ENCODE measurements at places on chromosomes 2 and 18.

GRCh38 chr2:84958135-84959059 lies 12.6 kb upstream of the KCMF1 start:
- peak; percentile 96 for DNase-seq

- no peak for DNase-seq
Measured at GRCh38 chr2:11778416-11778815, 32.0 kb downstream of the LPIN1 start.

DNA sequence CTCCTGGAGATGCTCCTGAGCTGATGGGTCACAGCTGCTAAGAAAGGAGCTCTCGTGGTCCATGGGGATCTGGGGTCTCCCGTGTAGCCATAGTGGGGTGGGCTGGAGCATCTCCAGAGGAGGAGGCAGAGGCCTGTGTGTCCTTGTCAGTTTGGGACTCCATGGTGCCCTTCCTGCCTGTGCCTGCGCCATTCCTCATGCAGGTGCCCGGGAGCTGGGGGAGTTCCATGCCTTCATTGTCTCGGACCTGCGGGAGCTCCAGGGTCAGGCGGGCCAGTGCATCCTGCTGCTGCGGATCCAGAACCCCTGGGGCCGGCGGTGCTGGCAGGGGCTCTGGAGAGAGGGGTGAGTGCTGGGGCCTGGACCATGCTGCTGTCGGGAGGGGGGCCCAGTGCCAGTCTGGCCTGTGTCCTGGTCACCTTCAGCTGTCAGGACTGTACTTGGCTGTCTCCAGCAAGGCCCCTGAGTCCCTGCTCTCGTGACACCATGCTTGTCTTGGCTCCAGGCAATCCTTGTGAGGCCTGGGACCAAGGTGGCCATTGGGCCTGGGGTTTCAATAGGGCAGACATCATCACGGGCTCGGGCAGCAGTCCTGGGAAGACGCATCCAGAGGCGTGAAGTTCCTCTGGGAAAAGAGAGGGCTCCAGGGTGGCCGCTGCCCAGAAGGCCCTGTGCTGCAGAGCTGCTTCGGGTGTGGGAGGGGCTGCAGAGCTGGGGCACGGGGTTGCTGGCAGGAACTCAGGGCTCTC lies 7.3 kb downstream of the CAPN10 start:
- no peak for DNase-seq

GRCh38 chr18:79625195-79625923 lies 54.2 kb upstream of the CTDP1 start:
- DNase-seq, result no peak

DNA sequence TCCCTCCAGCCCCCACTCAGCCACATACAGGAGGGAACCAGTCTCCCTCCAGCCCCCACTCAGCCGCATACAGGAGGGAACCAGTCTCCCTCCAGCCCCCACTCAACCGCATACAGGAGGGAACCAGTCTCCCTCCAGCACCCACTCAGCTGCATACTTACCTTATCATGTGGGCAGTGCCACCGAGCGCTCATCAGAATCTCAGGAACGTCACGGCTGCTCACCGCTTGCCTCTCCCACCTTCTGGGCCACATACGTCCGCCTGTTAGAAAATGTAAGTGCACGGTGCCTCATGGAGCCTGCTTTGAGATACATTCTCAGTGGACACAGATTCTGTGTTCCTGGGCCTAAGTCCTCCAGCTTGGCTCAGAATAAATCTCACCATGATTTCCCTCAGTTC lies 124.8 kb downstream of the PXDN start:
- DNase-seq, result no peak

DNA sequence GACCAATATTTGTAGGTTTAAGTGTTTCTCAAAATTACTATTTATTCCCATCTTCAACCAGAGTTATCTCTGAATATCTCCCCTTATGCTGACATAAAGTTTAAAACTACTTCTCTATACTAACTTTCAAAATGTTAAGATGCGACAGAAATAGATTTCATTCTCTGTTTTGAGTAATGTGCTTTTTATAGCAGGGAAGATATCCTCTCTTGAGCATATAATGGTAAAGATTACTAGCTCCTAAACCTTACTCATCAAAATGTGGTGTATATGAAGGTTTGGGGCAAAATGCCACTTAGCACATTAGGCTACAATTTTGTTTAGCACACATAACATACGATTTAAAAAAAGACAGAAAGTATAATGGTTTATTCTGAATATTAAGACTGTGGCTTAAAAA lies 54.4 kb downstream of the CWC22 start:
- DNase-seq, result no peak

DNA sequence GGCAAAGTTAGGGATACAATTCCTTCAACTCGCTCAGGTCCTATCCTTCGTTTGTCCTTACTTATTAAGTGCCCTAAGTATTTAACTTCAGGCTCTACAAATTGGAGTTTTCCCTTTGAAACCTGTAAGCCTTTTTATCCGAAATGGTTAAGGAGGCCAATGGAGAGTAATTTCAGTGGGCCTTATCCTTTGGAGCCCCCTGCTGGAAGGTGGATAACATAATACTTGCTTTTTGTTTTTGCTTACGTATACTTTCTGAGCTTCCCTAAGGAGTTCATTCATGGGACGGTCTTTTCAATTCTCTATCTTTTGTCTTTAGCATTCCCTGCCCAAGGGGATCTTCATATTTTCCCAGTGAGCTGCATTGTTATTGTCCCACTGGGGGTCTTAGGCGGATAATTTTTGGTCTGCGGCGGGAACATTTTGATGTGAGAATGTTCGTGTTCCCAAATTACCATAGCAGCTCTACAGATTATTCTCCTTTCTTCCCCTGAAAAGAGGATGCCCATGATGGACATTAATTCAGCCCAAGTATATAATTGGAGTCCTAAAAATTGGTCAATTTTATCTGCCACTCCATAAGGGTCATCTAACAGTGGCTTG lies 34.4 kb upstream of the TRAPPC8 start:
- DNase-seq, result peak; percentile 30

DNA sequence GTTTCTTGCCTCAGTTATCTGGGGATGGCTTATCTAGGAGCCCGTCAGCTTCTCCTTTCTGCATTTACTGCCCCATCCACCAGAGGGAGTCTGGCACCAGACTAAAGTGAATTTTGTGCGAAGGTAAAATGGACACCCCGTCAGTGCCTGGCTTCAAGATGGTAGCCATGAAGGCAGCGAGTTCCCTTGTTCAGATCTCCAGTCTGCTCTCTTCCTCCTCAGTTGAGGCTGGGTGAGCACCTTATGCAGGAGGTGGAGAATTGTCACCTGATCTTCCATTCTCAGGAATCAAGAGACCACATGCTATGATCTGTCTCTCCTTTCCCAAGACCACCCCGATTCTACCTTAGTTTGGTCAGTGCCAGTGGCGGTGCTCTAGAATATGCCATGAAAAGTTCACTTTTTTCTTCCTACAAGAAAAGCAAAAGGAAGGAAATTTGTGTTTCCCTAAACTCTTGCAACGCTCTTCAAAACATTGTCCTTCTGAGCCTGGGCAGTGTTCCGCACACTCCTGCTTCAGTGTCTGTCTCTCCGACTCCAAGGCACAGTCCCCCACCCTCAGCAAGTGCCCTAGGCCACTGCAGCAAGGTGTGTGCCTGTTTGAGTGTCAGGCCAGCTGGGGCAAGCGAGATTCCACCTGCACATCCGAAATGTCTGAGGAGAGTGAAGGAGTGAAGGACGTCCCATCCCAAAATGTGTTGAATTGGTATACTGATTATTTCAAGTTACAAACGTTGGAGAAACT lies 168.6 kb downstream of the SS18 start:
- peak; percentile 55 for DNase-seq

GRCh38 chr2:144190908-144191605 lies 328.9 kb downstream of the ZEB2 start:
- no peak for DNase-seq

DNA sequence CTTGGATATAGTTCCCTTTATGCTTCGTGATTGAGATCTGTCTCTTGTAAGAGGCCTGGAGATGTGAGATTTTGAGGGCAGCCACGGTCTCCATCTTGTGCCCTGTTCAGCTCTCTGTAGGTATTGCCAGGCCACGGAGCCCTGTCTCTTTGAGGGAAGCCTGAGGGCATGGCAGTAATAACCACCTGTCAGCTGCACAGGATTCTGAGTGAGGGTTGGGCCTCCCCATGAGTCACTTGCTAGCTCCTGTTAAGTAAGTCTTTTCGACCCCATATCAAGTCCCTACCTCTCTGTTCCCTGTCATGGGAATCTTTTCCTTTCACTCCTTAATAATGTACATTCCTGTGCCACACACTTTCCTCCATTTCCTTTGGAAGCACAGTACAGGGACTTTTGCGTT lies 20.4 kb downstream of the LYPD6B start:
- peak; percentile 52 for DNase-seq

DNA sequence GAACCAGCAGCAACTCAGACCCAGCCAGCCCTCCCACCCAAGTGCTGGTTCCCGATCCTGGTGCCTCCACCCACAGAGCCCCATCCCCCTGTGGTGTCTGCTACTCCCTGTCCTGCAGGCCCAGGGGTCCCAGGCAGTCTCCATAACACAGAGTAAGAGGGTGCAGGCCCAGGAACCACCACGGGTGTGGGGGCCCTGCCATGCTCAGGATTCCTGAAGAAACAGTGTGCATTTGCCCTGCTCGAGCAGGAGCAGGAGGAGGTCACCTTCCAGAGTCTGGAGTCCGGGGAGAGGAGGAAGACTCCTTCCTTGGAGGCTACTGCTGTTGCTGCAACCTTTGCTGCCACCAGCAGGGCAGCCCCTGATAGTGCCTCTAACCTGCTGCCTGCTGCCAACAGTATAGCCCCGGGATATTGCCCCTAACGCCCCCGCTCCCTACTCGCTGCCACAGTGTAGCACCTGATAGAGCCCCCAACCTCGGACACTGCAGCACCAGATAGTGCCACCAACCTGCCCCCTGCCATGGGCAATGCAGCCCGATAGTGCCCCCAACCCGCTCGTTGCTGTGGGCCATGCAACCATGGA lies 46.8 kb upstream of the ANKRD62 start:
- no peak for DNase-seq

GRCh38 chr2:218471982-218472381 lies 53.1 kb downstream of the VIL1 start:
- no peak for DNase-seq

DNA sequence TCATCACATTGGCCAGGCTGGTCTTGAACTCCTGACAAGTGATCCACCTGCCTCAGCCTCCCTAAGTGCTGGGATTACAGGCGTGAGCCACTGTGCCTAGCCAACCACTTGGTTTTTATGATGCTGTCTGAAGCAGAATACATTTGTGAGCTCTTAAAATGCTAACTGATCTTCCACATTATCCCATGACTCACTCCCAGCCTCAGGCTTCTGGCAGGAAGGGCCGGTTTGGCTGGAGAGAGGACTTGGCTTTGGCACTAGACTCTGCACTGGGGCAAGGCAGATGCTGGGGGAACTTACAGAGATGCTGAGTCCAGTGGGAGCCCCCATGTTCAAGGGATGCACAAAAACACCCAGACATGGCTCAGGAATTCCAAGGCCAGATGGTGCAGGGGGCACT lies 40.5 kb upstream of the SH3BP4 start:
- DNase-seq, result peak; percentile 74

DNA sequence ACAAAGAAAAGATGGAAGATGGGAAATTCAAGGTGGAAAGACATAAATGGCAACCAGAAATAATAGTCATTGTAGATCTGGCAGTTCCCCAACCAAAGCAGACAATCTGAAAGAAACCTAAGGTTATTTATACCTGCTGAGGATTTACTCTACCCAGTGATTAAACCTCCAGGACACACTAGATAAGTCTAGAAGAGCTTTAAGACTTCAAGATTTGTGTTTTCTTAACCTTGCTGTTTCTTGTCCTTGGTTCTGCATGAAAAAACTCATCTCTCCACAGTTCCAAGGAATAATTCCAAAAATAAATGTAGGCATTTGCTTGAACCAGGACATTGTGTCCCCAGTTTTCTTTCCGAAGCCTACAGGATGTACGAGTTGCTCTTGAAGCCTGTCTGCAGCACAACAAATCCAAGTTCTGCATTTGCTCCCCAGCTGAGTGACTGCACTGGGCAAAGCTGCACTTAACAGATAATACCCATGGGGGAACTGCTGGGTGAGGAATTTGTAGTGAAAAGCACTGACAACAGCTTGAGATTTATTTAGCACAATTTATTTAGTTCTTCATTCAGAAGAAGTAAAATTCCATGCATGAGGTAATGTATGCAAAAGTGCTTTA lies 19.8 kb downstream of the DTNA start:
- DNase-seq, result no peak

GRCh38 chr2:132680544-132680943 lies 10.5 kb upstream of the LYPD1 start:
- no peak for DNase-seq

DNA sequence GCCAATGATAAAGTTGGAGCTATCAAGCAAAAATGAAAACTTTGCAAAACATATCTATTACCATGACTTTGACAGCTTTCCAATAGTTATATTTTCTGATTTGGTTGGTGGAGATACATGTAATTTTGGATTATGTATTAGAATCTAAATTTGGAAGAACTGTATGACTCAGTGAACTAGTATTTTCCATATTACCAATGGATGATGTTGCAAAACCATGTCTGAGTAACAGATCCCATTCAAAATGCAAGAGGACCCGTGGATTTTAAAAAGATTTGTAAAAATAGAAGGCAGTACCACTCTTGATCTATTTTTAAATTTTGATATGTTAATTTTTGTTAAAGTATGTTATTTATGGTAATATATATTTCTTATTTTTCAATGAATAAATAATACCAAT lies 83.0 kb downstream of the TAF4B start:
- no peak for DNase-seq

GRCh38 chr2:226184540-226184939 lies 615.1 kb downstream of the IRS1 start:
- no peak for DNase-seq

DNA sequence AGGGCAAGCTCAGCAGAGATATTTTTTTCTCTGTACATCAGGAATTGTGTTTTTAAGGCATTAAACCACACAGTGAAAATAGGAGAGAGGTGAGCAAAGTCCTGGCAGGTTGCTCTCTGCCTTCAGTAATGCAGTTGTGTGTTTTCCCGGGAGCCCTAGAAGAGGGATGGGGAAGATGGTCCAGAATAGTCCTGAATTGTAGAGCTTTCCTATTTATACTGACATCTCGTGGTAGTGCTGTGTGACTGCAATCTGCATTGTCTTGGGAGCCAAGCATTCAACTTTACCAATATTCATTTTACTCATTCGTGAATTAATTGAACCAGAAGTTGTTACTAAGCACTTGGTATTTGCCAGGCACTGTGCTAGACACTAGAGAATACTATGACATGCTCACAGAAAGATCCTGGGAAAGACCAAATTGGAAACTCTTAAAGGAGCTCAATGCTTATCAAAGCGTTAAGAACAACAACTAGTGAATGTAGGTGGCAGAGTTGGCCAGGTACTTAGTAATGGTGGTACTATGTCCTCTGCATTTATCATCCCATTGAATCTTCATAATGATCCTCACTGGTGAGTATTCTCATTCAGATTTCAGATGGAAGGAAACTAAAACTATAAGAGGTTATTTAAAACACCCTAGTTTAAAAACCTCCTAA lies 214.6 kb downstream of the TRIB2 start:
- peak; percentile 32 for DNase-seq

- no peak for DNase-seq
Measured at GRCh38 chr2:169478339-169478738, 955 bp upstream of the BBS5 start.

GRCh38 chr2:221343524-221343923 lies 228.6 kb downstream of the EPHA4 start:
- no peak for DNase-seq

Data from Daoy (cell line).